ENCODE measurements at places on chromosomes 12 and 14.

DNA sequence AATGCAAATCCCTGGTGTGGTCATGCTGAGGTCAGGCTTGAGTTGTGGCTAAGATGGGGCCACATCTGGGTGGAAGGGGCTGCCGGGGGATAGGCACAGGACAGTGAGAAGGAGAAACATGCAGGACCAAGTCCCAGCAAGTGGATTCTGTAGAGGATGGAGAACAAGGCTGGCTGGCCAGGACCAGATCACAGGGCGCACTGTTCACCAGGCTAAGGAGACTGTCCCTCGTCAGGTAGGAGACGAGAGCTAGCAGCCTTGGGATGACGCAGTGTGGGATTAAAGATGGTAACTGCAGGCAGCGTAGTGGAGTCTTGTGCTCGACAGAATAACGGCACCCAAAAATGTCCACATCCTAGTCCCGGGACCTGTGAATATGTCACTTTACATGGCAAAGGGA is 336.1 kb downstream of the BCL11B start:
- DNase-seq: no peak

DNA sequence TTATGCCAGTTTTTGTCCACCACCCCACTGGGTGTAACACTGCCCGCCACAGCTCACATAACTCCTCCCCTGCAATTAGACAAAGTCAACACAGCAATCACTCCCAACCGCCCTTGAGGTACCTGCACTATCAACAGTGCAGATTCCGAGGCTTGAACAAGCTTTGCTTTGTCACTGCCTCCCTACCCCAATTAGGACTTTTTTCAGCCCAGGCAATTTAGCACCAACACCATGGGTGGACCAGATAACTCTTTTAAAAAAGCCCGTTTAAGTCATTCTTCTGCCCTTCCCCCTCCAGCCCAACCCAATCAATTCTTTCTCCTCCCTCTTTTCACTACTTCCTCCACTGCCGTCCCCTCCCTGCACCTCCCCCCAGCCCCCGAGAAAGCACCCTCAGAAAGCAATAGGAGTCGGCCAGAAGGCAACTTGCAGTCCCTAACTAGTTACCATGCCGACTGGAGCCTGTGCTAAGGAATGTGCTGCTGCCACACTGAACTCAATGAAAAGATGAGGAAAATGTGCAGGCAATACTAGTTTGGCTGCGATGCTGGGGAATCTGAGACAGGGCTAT is 45.7 kb upstream of the OTX2 start:
- no peak for DNase-seq

GRCh38 chr14:22282417-22282816 is 306.6 kb downstream of the DAD1 start:
- no peak for DNase-seq

- DNase-seq: no peak
Measured at GRCh38 chr12:75177997-75178396, 31.6 kb downstream of the KCNC2 start.

GRCh38 chr12:75389061-75389460 is 1.8 kb upstream of the GLIPR1L2 start:
- DNase-seq: no peak

GRCh38 chr12:18373181-18373580 is 111.9 kb downstream of the PIK3C2G start:
- DNase-seq: no peak

- no peak for DNase-seq
Measured at GRCh38 chr12:130973906-130974305, 20.2 kb downstream of the ADGRD1 start.

DNA sequence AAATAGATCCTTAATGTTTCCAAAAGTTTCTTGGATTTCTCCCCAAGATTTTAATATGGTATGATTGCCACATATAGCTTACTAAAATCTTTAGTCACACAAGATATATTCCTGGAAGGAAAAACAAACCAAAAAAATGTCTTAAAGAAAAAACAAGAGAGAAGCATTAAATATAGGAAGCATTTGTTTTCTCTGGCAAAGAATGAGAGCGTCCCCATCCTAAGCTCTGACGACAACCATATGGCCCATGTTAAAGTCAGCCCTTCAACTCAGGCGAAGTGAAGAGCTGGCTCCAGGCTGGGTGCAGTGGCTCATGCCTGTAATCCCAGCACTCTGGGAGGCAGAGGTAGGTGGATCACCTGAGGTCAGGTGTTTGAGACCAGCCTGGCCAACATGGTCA is 35.6 kb downstream of the GCH1 start:
- DNase-seq: no peak

- no peak for DNase-seq
Measured at GRCh38 chr12:12474931-12475795, 87.5 kb downstream of the DUSP16 start.

GRCh38 chr14:99274346-99275221 is 2.6 kb upstream of the BCL11B start:
- DNase-seq: no peak

GRCh38 chr14:90489916-90490719 is 93.3 kb downstream of the CALM1 start:
- no peak for DNase-seq

- no peak for DNase-seq
Measured at GRCh38 chr12:122978507-122978955, 1.9 kb upstream of the ARL6IP4 start.

DNA sequence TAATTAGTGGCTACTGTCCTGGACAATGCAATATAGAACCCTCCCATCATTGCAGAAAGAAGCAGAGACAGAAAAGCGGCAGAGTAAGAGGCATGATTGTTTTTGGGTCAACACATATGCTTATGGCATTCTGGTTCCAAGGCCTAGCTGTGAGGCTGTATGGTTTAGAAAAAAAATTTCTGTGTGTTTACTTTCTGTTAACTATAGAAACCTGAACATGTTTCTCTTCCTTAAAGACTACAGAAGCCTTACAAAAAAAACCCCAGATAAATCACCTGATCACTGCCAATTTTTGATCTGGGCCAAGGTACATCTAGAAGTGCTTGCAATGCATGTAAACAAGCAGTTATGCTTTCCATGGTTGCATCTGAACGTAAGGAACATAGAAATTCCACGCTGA is 100.0 kb upstream of the HECTD1 start:
- DNase-seq: no peak

- no peak for DNase-seq
Measured at GRCh38 chr14:105377555-105378182, 20.7 kb upstream of the TEX22 start.

- DNase-seq: no peak
Measured at GRCh38 chr12:76375939-76376338, 27.7 kb upstream of the BBS10 start.

DNA sequence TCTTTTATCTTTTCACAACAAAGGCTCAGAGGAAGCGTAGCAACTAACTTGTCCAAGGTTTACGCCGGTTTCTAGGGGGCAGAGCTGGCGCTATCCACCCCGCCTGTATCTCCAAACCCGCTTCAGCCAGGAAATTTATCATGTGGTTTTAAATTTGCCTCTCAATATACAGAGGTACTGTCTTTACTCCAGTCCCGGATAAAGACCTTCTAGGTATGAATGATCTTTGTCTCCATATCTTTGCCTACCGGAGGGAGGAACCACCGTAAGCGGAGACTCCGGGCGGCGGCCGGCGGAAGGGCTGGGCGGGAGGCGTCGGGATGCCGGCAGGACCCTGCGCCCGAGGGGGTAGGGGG is 693 bp upstream of the RIMKLB start:
- no peak for DNase-seq

DNA sequence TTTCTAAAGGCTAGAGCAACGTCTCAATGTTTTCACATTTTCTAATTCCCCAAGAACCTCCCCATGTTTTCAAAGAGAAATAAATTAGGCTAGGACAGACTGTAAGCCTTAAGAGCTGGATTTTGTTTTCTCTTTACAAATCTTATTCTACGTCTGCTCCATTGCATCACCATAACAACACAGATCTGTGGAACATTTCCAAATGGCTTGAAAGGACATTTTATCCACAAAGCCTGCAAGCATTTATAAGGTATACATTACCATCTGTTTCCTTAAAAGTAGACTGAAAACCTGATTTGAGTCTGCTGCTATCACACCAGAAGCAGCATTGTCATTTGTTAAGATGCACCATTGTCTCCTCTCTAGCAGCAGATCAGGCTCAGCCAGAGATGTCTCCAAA is 115.3 kb upstream of the PLEKHA5 start:
- no peak for DNase-seq

DNA sequence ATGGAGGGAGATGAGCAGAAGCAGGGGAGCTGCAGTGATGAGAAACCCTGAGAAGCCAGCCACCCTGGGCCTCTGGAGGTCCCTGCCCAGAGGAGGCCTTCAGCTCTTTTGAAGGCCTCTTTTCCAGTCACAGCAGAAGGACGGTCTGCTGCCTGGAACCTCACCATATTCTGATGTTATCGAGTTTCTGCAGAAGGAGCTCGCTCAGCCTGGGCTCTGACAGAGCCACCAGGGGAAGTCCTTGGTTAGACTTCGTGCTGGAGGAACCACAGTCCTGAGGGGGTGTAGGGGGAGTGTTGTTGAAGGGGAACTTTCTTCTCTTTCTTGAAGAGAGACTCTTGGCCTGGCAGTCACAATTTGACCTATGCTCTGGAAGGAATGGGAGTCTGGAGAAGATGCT is 25.1 kb upstream of the BATF start:
- no peak for DNase-seq

- no peak for DNase-seq
Measured at GRCh38 chr14:74459289-74459946, 33.4 kb upstream of the SYNDIG1L start.

DNA sequence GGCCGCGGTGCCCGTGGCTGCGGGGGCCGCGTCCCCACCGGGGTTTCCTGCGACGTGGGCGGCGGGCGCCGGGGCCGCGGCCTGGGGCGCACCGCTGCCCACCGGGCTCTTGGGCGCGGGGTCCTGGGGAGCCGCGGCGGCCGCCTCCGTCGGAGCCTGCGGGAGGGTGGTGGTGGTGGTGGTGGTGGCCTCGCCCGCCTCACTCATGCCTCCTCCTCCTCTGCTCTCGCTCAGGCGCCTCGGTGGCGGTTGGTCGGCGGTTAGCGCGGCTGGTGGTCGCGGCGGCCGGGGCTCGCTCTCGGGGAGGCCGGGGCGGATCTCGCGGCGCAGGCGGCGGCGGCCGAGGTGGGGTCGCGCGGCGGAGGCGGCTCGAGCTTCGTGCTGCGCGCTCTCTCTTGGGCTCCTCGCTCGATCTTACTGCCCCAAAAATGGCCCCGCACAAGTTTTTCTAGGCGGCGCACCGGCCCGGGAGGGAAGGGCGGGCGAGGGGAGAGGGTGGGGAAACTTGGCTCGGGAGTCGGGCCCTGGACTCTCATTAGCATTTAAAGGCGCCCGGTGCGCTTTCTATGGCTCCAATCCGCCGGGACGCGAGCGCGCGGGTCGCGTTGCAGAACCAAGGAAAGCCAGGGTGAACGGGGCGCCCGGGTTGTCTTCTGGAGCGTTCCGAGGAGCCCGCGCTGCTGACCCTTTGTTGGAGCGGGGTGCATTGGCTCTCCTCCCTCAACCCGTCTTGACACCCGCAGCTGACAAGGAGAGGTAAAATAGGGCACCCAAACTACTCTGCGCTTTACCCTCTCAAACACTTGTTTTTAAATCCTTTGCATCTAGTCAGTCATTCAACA is at the start of gene YBX3:
TSS of gene YBX3 (minus strand) at position 419 of the 842 bp plus-strand sequence. CDS start at position 207, 212 bp downstream.
- peak; percentile 36 for DNase-seq

DNA sequence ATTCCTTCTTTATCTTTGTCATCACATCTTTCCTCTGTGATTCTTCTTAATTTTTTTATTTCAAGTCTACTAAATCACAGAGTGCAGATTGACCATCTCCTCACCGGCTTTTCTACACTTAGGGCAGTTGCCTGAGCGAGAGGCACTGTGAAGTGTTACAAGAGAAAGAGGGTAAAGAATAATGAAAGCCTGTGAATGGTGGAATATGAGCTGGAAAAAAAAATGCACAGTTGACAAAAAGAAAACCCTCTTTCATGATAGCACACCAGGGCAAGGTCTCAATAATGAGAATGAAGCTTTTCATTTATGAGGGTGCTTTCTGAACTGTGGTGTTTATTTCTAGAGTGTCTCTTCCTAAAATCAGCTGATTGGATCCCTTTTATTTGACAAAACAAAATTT is 106.2 kb upstream of the PDE3A start:
- no peak for DNase-seq

DNA sequence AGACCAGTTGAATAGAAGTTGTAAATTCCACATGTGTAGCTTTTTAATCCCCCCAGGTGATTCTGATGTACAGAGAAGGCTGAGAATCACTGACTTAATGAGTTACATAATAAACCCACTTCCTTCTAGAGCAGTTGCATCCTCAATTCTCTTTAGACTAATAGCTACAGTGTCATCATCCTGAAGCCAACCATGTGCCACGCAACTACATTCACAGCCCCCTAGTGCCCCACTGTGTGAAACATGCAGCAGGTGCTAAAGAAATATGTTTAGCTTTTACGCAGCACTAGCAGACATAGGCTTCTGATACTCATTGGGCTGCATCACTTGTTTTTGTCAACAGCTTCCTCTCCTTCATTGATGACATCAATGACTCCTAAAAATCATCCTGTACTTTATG is 1168.3 kb downstream of the BCL11B start:
- DNase-seq: no peak

DNA sequence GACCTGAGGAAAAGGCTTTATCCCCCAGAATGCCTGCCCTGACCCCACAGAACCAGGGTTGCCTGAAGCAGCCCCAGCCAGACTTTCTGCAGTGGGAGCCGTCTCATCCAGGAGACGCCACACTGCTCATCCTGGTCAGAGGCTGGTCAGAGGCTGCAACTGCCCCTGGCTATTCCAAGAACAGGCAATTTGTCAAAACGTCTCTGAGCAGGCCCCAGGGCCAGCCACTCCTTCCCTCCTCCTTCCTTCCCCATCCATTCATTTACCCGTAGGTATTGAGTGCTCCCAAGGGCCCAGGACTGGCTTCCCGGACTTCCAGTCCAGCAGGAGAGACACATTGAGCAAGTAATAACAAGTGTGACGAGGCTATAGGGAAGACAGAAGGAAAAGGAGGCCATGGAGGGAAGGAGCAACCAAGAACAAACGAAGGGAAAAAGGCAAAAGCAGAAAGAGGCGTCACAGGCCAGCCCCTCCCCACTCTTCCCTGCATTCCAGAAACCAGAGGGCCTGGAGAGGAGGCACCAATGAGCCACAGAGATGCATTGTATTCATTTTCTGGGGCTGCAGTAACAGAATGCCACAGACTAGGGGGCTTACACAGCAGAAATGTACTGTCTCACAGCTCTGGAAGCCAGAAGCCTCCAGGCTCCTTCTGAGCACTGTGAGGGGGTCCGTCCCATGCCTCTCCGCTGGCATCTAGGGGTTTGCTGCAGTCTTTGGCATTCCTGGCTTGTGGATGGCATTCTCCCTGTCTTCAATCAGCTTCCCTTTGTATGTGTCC is 21.0 kb upstream of the CD9 start:
- DNase-seq: no peak

GRCh38 chr12:124509676-124510300 is 57.6 kb downstream of the NCOR2 start:
- DNase-seq: no peak
